Globus pallidus (tissue), 1 donor: ENCODE measurements at places on chromosomes 13 and 19.

- no peak for DNase-seq
These were observed 76.1 kb downstream of the TEX26 start for GRCh38 chr13:31008400-31009115.

GRCh38 chr13:66313413-66313812, 916.7 kb downstream of the PCDH9 start:
- DNase-seq, result no peak

- no peak for DNase-seq
These were observed 148.6 kb downstream of the SLITRK6 start for GRCh38 chr13:85650613-85651012.

GRCh38 chr13:45575146-45575829, 40.3 kb downstream of the ERICH6B start:
- DNase-seq, result no peak

- DNase-seq, result no peak
These were observed 180.0 kb downstream of the LHFPL6 start for GRCh38 chr13:39422845-39423565.

DNA sequence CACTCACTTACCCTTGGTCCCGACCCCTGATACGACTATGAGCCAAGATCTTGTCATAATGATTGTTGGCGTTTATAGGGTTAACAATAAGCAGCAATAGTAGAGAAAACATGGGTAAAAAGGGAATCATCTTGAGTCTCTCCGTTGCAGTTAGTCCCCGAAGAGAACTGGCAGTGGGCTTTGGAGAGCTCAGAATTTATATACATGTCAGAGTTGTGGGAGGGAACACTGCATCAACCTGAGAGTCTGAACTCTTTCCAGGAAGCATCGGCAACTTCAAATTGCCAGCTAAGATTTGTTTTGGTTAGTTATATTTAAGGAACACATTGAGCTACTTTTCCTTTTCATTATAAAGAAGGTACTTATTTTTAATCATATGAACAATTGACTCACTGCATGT, at the start of gene POSTN:
Gene POSTN, minus strand, starts transcription at position 172 of the 400 bp plus-strand sequence. Its CDS starts 42 bp downstream, at position 130.
- no peak for DNase-seq

- DNase-seq, result no peak
These were observed 955.5 kb upstream of the PCDH9 start for GRCh38 chr13:68185444-68186141.

GRCh38 chr13:67278235-67278634, 48.1 kb upstream of the PCDH9 start:
- no peak for DNase-seq

- no peak for DNase-seq
These were observed 21.2 kb downstream of the ELAVL1 start for GRCh38 chr19:7983995-7984837.

DNA sequence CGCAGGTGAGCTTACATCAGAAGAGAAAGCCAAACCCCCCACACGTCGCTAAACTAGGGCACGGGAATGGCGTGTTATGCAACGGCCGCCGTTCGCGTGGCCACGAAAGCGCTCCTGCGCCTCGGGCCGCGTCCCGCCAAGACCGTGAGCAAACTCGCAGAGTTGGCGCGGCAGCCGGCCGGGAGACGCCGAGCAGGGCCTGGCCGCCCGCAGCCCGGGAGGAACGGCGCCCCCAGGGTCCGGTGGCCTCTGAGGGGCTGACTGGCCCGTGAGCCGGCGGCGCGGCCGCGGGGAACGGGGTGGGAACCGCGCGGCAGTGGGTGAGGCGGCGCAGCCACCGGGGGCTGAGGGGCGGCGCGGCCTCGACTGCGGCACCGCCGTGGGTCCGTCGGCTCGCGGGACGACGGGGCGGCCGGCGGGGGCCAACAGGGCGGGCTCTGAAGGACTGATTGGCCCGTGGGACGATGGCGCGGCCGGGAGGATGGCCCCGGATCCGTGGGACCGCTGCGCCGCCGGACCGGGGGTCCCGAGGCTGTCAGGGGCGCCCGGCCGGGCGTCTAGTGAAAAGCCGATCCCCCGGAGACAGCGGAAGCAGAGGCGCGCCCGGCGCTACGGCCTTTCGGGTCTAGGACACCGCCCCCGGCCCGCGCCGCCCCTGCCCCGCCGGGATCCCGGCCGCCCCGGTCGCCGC, 903 bp downstream of the LATS2 start:
- DNase-seq, result peak; percentile 13

GRCh38 chr19:29418201-29418600, 107.6 kb upstream of the VSTM2B start:
- DNase-seq, result no peak

DNA sequence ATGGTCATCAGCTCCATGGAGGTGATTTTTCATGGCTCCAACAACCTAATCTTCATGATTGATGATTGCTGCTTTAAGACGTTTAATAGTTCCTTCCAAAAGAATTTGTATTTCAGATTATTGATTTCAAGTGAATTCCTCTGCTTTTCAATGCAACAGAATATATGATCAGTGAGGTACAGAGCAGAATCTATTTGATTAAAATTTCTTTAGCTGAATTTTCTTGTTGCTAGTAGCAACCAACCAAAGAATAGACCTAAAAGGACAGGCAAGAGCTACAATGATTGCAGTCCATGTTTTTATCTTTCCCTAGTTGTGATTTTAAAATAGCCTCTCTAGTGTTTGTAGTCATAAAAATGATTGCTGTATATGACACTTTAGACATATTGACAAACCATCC, 76.8 kb upstream of the SCEL start:
- no peak for DNase-seq

DNA sequence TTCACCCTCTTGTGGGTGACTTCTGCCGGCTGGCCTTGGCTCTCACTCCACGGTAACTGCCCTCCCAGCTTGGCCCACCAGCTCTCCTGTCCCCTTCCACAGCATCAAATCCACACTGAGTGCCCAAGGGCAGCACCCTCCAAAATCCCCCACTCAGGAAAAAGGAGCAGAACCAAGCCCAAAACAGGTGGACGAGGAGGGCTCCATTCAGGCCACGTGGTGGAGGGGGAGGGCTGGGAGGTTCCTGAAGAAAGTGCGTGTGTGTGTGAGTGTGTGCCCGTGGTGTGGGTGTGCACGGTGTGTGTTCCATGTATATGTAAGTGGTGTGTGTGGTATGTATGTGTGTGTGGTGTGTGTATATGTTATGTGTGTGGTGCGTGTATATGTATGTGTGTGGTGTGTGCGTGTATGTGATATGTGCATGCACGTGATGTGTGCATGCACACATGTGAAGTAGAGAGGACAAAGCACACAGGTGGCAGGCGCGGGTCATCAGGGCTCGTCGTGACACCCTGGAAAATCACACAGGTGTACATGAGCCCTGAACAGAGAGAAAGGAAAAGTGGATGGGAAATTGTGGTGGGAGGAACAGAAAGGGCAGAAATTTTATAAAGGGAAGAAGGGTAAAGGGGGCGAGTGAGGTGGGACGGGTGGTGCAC, 76.9 kb downstream of the COL4A1 start:
- no peak for DNase-seq

- DNase-seq, result no peak
These were observed 63.1 kb upstream of the RANBP3 start for GRCh38 chr19:6041071-6041470.

DNA sequence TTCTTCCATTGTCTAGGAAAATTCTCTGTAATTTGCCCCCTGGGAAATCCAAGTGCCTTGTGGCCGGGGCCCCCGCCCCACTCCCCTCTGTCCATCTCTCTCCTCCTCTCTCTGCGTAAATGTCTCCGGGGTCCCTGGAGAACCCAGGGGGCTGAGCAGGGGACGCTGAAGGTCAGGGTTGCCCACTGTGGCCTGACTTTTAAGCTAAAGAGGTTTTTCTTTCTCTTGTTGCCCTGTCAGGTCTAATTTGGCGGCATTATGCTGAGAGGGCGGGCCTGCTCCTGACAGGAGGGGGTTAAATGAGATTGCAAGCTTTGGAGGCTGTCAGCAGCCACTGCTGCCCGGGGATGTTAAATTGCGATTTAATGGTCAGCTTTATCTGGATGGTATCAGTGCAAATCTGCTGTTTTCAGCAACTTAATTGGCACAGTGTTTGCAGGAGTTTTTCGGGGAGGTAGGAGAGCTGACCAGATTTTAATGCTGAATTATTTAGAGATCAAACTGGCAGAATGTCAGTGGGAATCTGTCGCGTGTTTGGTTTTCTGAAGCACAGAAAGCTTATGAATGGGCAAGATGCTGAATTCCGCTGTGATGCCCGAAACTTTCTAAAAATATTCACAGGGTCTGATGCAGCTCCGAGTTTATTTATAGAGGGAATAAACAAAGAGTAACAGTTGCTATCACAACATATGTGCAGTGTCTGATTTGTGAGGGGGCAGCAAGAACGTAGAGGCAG, 93.2 kb upstream of the SOX1 start:
- DNase-seq, result no peak

DNA sequence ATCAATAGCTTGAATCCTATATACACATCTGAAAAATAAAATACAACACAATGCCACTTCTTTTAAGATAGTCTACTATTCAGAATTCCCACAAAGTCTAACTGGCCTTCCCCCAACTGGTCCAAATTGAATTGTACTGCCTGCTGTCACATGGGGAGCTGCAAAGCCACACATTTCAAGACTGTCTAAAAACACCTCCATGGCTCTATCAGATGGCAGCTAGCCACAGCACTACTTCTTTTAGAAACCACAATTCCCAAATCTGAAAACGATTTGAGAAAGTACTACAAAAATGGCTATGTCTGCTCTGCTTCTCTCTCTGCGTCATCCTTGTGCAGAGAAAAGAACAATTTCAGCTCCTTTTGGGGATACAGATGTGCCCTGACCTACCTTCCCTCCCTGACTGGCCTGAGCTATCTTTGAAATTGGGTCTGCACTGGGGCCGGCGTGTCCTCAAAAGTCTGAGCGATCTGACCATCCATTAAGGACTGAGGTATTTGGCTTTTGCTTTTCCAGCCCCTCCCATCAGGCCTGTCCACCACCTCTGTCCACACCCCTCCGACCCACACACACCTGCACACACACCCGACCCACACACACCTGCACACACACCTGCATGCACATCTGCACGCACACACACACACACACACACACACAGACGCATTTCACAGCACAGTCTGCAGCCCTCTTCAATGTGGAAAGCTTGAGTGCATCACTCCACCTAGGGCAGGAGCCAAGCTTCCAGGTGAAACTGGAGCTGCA, 68.6 kb upstream of the IPO5 start:
- no peak for DNase-seq
